ENCODE measurements at places on chromosomes 3 and 15.

GRCh38 chr3:195162033-195162669 lies 108.8 kb downstream of the XXYLT1 start:
- no peak for DNase-seq

- no peak for DNase-seq
These were observed 281.2 kb downstream of the LSAMP start for GRCh38 chr3:116164039-116164438.

DNA sequence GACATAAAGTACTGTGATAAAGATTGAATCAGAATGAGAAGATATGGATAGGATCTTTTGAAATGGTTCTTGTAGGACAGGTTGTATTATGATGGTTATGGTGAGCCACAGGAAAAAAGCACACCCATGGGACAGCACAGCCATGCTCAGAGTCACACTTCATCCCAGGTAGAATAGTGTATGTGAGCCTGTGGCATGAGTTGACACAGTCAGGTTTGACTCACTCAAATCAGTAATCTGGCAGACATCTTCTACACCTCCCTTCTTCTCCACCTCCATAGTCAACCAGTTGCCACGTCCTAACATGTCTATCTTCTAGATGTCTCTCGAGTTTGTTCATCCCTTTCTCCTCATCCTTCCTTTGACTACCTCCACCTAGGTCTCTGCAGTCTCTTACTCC lies 176.0 kb downstream of the RBMS3 start:
- DNase-seq: no peak

DNA sequence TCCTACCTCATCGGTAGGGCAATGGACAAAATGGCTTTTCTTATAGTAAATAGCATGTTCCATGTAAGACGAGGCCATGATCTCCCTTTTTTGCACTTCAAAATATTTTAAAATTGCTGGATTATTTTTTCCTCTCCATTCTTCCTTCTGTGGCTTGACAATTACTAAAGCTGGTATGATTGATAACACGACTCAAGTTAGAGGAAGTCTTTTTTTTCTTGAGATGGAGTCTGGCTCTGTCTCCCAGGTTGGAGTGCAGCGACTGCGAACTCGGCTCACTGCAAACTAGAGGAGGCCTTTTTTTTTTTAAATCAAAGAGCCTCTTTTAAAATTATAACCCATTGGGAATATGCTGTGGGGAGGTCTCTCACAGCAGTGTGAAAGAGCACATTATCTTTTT lies 124.5 kb upstream of the TBL1XR1 start:
- DNase-seq: no peak

- no peak for DNase-seq
These were observed 23.9 kb upstream of the PIGZ start for GRCh38 chr3:196992461-196993065.

DNA sequence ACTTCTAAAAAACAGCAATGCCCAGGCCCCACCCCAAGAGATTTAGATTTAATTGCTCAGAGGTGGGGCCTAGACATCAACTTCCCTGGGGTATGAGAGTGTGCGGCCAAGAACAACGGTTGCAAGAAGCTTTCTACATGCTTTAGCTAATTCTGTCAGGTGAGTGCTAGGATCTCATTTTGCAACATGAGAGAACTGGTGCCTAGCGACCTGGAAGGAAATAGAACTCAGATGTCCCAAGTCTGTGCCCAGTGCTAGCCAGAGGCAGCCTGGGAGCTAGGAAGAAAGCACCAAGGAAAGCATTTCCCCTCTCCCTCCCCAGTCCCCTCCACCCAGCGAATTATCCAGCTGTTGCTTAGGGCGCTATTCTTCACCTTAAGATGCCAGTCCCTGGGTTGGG lies 22.9 kb upstream of the HRH1 start:
- no peak for DNase-seq

DNA sequence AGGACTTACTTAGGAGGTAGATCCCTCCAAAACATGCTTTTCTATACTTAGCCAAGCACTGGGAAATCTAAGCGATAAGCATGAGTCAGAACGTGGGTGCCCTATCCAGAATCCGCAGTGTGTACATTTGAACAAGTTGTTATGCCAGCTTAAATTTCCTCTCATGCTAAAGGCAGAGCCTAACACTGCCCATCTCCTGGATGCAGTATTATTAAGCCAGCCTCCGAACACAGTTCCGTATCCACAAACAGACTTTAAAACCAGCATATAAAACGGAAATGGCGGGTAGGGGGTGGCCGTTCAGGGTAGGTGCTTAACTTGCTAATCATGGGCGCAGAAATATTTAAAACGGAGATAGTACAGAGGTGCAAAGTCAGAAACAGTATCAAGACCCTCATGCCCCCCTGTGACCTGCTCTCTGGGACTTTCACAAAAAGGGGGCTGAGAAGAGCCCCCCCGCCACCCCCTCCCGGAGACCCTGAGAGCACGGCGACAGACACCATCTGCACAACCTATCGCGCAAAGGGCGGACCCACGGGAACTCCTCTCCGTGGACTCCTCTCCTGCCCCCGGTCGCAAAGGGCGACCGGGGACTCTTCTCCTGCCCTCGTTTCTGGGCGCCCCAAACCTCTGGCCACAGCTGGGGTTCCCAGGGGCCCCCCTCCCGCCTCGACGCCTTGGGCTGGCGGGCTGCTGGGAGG lies 889 bp upstream of the LRRIQ4 start:
- no peak for DNase-seq

GRCh38 chr15:69032031-69032430 lies 17.5 kb downstream of the NOX5 start:
- DNase-seq: no peak

- no peak for DNase-seq
These were observed 42.0 kb downstream of the BFSP2 start for GRCh38 chr3:133441867-133442270.

GRCh38 chr3:194257916-194258668 lies 93.0 kb downstream of the CPN2 start:
- DNase-seq: no peak

DNA sequence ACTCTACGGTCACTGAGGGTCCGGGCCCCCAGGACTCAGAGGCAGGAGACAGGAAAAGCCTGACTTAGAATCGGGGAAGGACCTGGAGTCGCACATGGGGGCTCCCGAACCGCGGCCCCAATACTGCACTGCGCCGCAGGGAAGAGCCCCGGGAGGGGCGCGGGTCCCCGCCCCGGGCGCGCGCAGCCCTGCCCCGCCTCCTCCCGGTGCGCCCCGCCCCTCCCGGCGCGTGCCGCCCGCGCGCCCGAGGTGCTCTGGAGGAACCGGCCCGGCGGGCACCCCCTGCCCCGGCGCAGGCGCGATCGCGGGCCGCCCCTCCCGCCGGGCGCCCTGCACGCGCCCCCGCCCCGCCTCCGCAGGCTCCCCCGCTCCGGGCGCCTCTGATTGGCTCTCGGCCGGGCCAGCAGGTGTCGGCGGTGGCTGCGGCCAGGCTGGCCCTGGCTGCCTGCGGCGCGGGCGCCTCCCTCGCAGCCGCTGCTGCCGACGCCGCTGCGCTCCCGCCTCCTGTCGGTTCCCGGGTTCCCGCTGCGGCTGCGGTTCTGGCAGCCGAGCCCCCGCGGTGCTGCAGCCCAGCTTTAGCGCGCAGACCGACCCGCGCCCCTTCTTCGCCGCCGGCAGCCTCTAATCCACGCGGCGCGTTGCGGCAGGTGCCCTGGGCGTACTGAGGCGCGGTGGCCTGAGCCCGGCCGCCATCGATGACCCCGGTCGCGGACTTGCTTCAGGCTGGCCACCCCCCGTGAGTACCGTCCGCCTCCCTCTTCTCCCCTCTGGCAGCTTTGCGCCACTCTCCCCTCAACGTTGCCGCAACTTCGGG lies at the start of gene MYRIP:
MYRIP (plus strand) TSS at position 429 of the 814 bp plus-strand sequence. CDS start 91,208 bp downstream, outside the sequence.
- DNase-seq: peak; percentile 99

- DNase-seq: no peak
These were observed 90.8 kb upstream of the CMC1 start for GRCh38 chr3:28150465-28151206.

GRCh38 chr3:185439745-185440466 lies 58.9 kb downstream of the TMEM41A start:
- no peak for DNase-seq

DNA sequence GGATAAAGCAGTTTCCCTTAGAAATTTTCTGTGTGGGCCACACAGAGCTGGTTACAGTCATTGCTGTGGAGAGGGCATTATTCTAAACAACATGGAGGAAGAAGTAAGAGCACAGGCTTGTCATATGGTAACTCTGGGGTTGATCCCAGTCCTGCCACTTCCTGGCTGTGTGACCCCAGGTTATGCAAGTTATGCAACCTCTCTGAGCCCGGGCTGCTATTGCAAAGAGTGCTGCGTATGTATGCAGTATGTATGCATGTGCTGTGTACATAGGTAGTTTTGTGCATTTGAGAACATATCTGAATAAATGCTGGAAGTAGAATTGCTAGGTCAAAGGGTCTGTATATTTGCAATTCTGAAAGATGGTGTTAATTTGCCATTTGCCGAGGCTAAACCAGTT lies 9.2 kb downstream of the SPSB4 start:
- DNase-seq: no peak

- DNase-seq: no peak
These were observed 145.1 kb downstream of the SEMA6D start for GRCh38 chr15:47862402-47862801.

GRCh38 chr3:77122652-77123051 lies 82.8 kb downstream of the ROBO2 start:
- no peak for DNase-seq

DNA sequence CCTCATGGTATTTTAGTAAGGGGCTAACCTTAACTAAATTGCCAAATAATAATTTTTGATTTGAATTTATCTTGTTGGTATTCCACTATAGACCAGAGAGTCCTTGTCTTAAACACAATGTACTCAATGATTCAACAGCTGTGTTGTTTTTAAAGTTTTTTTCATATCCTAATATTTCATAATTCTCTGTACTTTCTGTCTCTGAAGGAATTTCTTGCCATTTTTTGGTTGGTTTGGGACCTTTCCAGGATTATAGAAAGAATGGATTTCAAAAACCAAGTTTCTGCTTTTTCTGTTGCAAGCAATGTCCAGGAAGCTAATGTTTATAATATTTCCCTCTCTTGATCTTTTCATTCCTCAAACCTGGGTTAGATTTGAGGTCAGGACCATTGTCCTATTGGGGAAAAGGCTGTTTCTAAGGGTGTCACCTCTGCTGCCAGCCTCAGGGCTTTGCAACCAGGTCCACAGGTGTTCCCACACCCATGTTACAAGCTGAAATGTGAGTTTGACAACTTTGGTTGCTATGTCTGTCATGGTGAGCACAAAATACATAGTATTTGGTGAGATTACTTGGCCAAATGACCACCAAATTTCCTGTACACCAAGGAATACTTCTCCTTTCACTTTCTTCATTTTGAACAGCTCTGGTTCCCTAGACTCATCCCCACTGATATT lies 363.7 kb upstream of the RGMA start:
- DNase-seq: no peak

DNA sequence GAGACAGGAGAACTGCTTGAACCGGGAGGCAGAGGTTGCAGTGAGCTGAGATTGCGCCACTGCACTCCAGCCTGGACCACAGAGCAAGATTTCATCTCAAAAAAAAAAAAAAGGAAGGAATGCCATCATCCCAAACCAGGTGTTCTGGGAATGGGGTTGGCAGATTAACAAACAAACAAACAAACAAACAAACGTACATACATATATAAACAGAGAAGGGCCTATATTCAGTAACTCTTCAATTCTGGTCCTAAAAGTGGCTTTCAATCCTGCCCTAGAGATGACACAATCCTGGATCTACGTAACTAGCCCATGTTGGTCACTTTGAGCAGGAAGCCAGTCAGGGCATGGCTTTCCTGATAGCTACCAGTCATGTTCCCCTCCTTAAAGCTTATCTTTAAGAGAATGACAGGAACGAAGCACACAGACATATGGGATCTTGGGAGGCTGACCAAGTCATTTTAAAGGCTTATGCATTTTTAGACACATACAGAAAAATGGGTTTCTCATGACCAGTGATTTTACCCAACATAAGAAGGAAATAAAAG lies 29.9 kb upstream of the RAB11A start:
- DNase-seq: no peak

DNA sequence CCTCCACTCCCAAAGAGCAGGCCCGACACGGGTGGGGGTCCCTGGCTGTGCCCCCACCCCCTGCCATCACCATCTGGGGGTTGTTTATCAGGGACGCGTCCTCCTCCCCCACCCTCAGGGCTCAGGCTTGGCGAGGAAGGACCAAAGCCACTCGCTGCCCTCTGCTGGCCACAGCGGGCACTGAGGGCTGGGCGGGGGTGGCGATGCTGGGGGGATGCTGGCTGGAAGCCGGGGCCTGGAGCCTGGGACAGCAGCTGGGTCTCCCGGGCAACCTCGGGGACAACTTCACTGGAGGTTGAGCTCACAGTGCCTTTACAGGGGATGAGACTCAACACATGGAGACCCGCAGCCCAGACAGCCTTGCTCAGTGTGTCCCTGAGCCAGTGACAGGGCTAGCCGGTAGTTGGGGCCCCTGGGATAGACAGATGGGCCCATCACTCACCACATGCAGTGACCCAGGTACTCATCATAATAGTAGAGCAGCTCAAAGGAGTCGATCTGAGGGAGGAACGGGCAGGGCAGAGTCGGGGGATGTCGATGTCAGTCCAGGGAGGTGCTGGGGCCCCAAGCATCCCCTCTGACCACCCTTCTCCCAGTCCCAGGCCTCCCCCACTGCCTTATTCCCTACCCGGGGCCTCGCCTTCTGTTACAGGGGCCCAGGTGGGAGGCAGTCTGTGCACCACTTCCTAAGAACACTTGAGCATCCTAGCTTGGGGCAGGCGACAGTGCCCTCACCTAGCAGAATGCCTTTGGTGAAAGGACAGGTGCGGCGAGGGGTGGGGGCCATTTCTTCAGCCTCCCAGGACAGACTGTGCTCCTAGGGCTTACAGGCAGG lies 5.9 kb upstream of the CALML4 start:
- DNase-seq: peak; percentile 89

DNA sequence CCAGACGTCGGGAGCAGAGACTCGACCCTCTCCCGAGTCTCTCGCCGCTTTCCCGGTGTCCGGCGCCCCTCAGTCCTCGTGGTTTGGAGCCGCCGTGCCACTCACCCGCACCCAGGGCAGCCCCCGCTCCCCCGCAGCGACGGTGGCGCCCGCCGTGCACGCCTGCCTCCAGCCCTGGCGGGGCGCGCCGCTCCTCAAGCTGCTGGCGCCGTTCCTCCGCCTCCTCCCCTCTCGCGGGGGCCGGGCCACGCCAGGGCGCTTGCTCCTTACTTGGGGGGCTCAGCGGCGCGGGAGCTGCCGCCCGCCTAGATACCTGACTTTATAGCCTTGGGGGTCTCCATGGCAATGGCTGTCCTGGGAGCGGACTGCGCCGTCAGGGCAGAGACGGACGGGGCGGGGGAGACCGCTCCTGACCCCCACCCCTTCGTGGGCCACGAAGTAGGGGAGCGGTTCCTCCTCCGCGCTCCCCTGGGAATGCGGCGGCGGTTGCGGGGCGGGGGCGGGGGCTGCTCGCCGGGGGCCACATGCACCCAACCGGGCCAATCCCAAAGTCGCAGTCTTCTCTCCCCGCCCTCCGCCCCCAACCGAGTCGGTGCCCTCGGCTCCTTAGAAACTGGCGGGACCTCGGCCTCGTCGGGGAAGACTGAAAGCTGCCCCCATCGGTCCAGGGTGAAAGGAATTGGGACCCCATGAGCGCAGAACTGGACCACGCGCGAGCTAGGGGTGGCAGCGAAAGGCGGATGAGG lies at the start of gene ANKRD63:
ANKRD63 (minus strand) TSS at position 196 of the 746 bp plus-strand sequence. CDS start 478 bp downstream, outside the sequence.
- DNase-seq: peak; percentile 88

GRCh38 chr3:150751781-150752263 lies 11.1 kb downstream of the SIAH2 start:
- no peak for DNase-seq

- DNase-seq: peak; percentile 55
These were observed at the start of gene KBTBD12 for GRCh38 chr3:127915115-127915936. TSS of gene KBTBD12 (plus strand) at chr3:127915232. CDS start at chr3:127923062, 7,830 bp downstream.

- no peak for DNase-seq
These were observed 63.4 kb upstream of the FAM174B start for GRCh38 chr15:92719021-92719420.

- DNase-seq: no peak
These were observed 19.3 kb upstream of the PYDC2 start for GRCh38 chr3:191441687-191442086.
